ENCODE measurements at places on chromosomes 1 and 21.
A peak's percentile ranks its signal among the peaks of the same experiment; 100 is the strongest.

- DNase-seq: no peak
These were observed 14.0 kb downstream of the JUN start for GRCh38 chr1:58769809-58770320.

DNA sequence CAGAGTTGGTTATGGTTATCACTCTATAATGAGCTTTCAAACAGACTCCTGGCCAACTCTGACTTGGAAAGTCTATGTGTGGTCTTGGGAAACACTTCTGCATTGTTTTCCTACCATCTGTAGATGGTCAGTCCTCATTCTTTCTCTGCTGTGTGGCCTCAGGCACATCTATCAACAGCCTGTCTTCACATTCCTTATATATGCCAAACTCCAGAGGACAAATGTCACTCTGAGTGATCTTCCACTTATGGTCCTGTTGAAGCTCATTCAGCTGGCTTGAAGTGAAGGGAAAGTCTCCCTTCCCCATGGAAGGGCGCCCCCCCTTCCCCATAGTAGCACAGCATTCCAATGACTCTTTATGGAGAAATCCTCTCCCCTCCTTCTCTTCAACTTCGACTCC, 58.7 kb downstream of the VANGL2 start:
- DNase-seq: no peak

GRCh38 chr1:10724948-10725847, 71.2 kb downstream of the CASZ1 start:
- DNase-seq: no peak

DNA sequence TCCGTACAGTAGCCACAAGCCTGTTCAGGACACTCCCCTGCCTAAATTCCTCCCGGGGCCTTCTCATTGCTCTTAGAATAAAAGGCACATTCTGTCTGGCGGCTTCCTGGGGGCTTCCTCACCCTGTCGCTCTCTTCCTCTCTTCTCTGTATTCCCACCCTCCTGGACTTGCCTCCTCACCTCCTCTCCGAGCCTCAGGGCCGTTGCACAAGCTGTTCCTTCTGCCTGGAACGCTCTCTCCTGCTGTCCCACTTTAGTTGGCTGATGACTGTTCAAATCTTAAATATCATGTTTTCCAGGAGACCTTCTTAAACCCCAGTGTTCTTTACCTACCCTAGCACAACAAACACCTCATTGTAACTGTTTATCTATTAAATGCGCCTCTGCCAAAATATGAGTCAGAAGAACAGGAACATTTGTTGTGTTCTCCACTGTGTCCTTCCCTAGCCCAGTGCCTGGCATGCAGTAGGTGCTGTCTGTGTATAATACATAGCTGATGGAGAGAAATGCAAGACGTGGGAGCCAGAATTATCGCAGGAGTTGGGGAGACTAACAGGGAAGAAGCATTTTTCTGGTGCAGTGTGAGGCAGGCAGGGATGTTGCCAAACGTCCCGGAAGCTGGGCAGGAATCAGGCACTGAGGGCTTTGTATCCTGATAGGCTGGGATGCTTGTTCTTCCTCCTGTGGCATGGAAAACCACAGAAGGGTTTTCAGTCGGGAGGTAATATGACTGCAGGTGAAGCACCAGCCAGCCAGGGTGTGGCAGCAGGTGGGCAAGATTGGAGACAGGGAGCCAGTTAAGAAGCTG, 24.1 kb upstream of the THRAP3 start:
- no peak for DNase-seq

GRCh38 chr1:119779869-119780356, 11.2 kb upstream of the HMGCS2 start:
- DNase-seq: no peak

DNA sequence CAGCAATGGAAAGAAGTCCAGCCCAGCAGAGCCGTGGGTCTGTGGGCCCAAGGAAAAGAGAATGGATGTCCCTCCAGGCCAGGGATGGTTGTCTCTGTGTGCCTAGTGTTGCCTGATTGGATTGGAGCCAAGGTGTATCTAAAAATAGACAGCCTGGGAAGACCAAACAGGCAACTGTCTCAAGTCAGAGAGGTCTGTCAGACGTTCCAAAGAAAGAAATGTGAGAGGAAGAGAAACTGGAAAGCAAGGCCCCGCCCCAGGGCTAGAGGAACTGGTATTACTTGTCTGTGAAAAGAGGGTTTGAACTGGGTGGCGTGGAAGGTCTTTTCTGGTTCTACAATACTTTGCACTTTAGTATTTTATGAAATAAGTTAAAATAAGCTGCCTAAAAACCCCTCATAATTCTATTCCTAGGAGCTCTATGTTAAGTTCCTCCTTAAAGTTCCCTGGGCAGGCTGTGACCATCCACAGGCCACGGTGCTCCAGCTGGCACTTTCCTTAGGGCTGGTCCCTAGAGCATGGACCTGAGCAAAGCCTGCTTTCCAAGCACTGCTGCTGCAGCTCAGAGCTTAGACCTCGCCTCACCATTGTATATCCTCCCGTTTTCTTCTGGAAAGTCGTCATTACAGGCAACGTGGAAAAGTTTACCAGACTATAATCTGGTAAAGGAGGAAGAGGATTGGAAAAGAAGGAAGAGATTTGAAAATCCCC, 151.6 kb downstream of the DISC1 start:
- no peak for DNase-seq

DNA sequence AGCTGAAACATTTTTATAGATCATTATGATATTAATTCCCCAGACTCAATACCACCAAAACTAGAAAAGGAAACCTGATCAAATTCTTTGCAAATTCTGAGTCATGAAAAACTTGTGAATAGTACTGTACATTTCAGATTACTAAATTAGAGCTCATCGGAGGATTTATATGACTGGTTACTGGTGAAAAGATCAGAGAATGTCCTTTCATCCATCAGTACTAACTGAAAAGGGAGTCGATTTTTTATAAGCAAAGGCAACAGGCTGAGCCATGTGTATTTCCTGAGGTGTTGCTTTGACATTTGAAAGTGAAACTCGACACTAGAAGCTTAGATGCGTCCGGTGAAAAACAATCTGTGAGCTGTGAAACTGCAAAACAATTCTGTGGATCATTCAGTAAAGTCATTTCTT, 155.7 kb downstream of the TNFSF18 start:
- DNase-seq: no peak

DNA sequence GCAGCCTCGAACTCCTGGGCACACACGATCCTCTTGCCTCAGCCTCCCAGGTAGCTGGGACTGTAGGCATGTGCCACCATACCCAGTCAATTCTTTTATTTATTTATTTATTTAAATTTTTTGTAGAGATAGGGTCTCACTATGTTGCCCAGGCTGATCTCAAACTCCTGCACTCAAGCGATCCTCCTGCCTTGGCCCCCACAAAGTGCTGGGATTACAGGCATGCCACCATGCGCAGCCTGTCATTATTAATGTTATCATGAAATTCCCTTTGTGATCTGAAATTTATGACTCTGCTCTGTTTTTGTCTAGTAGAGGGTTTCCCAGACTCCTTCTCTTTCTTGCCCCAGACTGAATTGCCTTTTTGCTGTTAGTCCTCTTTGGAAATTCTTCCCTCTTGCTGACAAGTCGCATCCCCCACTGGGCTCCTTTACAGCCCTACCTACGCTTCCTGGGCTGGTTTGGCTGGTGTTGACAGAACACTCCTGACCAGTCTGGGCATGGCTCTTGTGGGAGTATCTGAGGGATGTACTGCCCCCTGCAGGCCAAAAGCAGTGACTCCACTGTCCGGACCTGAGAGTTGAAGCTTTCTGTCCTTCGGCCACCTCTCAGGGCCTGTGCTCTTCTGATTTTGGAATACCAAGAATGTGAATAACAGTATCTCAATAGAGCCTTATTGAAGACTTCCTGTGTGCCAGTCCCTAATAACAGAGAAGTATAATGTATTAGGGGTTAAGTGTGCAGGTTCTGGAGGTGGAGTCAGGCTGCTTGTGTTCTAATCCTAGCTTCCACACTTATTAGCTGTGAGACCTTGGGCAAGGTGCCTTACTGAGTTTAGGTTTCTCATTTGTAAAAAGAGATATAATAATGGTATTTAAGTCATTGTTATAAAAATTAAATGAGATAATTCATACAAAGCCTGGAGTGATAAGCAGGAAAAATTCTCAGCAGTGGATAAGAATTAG, 28.2 kb downstream of the TCEANC2 start:
- DNase-seq: peak; percentile 76

GRCh38 chr1:88341447-88341846, 342.6 kb upstream of the PKN2 start:
- no peak for DNase-seq

DNA sequence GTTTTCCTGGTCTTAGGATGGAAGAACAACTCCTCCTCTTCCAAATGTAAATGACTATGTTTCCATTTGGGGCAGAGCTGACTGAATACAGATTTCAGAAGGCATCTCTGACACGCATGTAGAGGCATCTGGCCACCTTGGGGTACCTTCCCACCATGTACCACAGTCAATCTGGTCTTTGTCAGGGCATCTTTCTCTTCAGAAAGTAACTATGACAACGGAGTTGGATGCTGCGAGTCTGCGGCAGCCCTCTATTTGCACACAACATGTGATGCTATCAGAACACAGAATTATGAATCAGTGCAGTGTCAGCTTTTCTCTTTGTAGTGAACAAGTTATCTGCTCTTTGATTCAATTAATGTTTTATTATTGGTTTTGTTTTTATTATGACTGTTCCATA, 94.7 kb downstream of the TSEN15 start:
- DNase-seq: no peak

- no peak for DNase-seq
These were observed 62.8 kb downstream of the PCBP3 start for GRCh38 chr21:45706299-45706698.

DNA sequence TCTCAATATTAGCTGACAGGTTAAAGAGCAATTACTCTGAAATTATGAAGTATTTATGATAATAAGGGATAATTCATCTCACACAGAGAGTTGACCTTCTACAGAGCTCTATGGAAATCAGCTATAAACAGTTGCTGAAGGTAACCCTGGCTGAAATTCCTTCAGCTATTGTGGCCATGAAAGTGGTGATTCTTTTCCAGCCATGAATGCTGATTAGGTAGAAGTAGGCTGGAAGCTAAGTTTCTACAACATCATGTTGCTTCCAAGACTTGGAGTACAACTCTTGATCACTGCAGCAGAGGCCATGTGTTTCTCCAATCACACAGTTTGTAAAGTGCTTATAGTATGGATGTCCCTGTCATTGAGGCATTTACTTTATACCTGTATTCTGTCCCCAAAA, 2128.9 kb downstream of the MRPL39 start:
- no peak for DNase-seq

DNA sequence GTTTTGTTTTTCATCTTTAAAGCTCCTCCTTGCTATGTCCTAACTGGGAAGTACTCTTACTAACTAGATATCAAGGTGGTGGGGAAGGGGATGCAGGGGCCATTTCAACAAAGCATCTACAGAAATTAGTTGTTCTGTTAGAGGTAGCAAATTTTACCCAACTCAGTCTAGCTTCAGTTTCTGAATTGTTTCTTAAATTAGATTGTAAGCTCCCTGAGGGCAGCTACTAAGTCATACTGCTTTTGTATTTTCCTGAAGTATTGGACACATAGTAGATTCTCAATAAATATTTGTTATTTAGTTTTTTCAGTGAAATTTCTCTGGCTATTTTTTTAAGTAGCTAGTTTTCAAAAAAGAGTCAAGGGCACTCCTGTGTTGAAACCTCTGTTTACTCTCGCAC, 1.8 kb downstream of the UBAP2L start:
- DNase-seq: no peak

DNA sequence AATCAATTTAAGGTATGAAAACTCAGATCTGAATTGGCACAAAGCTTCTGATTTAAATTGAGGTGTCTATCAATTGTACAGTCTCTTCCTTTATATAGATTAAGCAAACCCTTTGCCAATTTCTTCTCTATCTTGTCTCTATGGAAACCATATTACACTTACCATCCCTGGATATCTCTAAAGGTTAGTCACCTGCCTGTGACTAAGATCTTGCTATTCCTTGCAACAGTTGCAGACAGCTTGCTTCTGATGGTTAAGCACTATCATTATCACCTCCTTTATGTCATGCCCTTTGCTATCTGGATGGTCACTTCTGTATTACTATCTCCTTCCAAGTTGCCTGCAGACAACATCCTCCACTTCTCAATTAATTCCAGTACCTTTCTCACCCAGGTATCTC, 998.6 kb upstream of the B3GALT2 start:
- no peak for DNase-seq

DNA sequence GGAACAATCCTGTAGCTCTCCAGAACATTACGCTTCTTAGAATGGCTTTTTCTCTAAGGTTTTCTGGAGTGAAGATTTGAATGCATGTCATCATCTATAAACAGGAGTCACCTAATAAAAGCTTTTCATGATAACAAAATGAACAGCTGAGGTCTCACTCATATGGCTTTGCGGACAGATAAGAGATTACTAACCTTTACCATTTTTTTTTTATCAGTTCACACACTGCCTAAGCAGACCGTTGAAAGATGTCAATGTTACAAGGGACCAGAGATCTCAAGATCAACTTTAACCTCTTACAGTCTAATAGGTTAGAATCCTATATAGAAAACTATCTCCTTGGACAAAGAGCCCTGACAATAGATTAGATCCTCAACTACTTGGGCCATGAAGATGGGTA, 41.4 kb downstream of the SCMH1 start:
- no peak for DNase-seq

GRCh38 chr1:185369786-185370185, 52.7 kb upstream of the IVNS1ABP start:
- DNase-seq: no peak

DNA sequence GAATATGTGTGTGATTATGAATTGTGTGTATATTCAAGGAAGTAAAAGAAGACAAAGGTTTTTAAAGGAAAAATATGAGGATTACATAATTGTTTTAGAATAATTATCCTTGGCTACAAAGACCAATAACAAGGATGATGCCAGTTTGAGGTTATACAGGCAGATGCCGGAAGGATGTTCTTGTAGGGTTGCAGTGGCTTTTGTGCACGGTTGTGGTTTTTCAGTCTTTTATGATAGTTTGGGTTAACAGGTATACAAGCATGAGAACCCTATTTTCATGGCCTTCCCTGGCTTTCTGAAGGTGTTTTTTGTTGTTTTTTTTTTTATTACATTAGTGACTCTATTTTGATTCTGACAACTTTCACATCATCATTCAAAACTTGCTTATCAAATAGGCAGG, 4.9 kb downstream of the CR2 start:
- no peak for DNase-seq

GRCh38 chr1:208513799-208514198, 269.6 kb upstream of the PLXNA2 start:
- DNase-seq: no peak
